NCI-H1417 treated with DMSO at 0.1 percent for 48 hours (cell line): ENCODE measurements at places on chromosomes 1 and 21.

DNA sequence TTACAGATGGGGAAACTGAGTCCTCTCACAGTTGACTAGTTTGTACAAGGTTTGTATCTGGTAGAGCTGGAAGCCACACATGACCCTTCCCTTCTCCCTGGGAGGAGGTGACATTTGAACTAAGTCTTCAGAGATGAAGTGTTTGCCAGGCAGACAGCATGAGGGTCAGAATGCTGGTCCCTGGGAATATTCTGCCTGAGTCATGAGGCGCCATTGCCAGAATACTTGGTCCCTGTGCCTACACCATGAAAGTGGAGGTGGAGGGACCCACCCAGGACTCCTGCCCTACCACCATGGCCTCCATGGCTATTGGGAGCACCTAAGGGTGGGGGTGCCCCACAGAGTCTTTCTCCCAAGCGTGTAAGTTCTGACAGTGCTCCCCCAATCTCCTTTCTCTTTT, 7.0 kb downstream of the RPS6KA1 start:
- no peak for DNase-seq

DNA sequence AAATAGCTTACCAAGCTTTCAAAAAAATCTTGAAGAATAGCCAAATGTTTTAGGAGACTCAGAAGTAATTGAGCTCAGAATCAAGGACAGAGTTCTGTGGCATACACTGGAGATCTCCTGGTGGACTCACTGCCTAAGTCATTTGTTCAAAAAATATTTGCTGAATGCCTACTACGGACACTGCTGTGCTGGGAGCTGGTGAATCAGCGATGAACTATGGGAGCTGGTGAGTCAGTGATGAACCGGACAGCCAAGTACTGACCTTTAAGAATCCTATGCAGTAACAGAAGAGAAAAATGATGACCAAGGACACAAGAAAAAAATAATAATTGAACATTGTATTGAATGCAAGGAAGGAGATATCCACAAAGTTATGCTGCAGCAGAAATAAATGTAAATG, 717.9 kb upstream of the CXADR start:
- DNase-seq, result no peak

GRCh38 chr1:43300378-43301094, at the start of gene TIE1:
Gene TIE1, plus strand, starts transcription at chr1:43300982. Its CDS starts 90 bp downstream, at chr1:43301072.
- DNase-seq, result no peak

GRCh38 chr1:189659731-189660130, 817.9 kb downstream of the BRINP3 start:
- no peak for DNase-seq

DNA sequence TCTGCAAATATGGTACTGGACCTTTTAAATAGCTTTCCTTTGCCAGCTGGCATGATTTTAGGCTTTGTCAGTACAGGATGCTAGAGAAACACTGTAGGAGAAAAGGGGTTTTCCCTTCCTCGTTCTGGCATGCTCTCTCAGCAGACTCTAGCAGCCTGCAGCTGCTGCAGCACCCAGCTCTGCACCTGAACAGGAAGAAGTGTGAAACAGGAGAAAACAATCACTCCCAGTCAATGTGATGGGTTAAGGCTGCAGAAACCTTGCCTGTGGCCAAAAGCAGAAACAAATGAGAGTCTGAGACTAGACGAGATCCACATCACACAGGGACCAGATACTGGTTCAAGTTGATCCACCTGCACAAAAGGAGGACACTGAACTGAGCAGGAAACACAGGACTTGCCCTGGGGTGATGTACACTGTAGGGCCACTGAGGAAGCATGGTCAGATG, 21.2 kb downstream of the OVGP1 start:
- DNase-seq, result no peak

DNA sequence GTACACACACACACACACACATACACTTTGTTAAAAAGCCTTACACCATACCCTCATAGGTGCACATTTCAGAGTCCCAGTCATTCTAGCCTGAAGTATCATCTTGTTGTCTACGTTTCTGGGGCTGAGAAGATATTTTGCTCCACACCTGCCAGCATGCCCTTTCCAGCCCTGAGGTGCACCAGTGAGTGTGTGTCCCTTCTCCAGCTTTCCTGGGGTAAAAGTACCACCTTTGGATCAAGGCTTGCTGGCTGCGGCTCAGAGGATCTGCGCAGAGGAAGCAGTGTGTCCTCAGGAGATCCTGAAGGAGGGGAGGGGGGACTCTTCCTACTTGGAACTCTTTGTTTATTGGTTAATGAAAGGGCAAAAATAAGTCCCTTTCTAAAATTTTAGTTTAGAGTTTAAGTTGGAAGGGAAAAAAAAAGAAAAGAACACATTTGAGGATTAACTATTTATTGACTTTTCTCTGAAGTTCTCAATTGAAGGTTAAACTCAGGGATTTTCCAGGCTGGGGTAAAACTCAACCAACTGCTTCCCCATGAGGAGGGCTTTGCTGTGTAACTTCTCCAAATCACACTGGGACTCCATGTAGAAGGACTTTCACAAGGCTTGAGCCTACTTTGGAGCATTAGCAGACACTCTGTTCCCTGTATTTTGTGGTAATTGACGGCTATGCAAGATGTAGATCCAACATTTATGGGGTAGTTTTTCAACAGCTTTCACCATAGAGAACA, 200.3 kb upstream of the SGIP1 start:
- DNase-seq, result no peak

DNA sequence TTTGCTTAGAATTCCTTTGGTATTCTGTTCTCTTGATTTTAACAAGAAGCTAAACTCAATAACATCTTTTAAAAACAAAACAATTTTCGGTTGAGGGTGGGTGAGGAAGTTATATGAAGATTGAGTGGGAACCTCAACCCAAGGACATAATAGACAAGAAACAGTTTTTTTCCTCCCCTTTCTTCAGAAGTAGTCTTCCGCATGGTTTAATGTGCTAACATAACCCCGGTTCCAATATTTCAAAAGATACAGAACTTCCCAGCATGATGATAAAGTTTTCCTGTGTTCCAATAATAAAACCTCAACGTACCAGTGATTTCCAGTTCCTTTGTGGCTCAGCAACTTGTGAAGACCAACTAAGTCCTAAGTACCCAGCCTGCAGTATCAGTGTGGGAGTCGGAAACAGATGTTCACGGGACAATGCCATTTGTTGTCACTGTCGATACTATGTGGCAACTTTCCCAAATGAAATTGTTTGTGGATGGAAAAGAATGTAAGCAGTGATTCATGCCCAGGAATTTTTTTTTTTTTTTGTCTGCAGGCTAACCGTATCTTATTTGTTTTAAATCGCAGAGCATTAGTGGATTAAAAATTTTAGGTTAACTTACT, 48.5 kb downstream of the NR5A2 start:
- no peak for DNase-seq

DNA sequence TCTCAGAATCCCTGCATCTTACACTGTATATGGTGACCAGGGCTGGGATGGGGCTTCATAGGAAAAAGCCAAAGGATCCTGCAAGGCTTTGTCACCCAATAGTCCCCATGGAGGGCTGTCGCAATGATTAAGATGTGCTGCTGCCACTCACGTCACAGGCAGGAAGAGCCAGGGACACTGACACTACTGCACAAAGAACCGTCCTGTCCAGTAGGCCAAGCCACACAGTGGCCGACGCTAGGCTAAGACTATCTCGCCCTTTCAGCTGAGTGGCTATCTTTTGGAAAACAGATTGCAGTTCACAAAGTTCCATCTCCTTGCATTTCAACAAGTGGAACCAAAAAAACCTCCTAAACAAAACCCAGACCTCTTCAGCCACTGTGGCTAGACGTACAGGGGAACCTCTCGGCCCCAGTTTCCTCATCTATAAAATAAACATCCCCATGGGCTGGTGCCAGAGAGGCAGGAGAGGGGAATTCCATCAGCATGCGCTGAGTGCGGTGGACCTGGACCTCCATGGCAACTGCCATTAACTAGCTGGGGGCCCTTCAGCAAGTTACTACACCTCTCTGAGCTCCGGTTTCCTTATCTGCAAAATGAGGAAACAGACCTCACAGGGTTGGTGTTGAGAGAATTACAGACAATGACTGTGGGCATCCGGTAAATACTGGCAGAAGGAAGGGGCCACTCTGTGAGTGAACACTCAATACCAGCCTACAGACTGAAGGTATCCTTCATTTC, 8.7 kb downstream of the CAPZB start:
- no peak for DNase-seq

- DNase-seq, result no peak
Measured at GRCh38 chr21:43866260-43866629, 1.2 kb downstream of the AGPAT3 start.

DNA sequence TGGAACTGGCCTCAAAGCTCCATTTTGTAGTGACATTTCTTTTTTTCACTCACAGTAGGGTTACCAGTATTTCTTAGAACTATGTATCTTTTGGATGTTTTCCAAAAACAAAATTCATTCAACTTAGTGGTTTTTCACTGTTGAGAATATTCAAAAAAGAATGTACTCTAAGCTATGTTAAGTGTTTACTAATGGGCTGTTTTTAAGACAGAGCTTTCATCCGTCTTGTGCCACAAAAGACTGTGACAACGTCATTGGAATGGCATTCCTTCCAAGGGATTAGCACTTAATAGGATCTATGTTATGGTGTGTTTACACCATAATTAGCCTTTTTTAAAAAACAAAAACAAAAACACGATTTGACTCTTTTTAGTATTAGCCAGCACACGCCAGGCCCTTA, 66.8 kb downstream of the TTC3 start:
- no peak for DNase-seq

DNA sequence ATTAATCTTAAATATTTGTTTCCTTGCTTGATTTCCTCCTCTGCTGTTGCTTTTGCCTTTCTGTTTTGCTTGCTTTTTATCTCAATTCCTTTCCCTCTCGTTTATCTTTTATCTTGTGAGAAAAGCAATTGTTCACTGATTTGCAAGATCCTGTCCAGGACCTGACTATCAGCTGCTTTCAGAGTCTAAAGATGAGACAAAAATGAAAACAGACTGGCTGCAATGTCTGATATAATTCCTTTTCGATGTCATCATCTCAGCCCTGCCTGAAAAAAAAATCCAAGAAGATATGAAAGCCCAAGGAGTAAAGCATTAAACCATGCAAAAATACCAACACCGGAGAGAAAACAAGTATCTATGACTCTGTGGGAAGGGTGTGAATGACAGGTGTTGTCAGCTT, 225.5 kb downstream of the PATJ start:
- no peak for DNase-seq

DNA sequence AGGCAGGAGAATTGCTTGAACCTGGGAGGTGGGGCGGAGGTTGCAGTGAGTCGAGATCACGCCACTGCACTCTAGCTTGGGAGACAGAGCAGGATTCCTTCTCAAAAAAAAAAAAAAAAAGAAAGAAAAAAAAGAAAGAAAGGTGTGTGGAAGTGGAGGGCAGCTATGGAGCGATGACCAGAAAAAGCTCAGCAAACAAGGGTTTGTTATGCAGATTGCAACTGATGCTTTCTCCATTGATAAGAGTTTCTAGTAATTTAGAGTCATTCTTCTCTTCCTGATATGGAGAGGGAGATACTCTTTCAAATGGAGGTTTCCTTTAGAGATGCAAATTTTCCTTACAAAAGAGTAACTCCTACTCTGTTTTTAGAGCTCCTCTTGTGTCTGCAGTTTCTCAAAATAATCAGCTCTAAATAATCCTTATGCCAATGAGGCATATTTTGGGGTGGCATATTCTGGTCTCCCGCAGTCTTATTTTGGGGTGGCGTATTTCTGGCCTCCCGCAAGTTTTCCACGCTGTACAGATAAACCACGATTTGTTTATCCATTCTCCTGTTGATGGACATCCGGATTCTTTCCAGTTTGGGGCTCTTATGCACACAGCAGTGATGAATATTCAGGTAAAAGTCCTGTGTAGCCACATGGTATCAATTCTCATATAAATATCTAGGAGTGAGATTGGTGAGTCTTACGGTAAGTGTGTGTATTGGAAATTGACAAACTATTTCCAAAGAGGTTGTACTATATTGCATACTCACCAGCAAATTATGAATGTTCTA, 30.7 kb upstream of the RCC2 start:
- no peak for DNase-seq

- DNase-seq, result no peak
Measured at GRCh38 chr21:44306936-44307704, 7.3 kb downstream of the PFKL start.
